ENCODE measurements at places on chromosomes 4 and X.
A peak's percentile ranks its signal among the peaks of the same experiment; 100 is the strongest.

GRCh38 chr4:175469514-175469913 lies 342.6 kb downstream of the GPM6A start:
- peak; percentile 8 for DNase-seq

DNA sequence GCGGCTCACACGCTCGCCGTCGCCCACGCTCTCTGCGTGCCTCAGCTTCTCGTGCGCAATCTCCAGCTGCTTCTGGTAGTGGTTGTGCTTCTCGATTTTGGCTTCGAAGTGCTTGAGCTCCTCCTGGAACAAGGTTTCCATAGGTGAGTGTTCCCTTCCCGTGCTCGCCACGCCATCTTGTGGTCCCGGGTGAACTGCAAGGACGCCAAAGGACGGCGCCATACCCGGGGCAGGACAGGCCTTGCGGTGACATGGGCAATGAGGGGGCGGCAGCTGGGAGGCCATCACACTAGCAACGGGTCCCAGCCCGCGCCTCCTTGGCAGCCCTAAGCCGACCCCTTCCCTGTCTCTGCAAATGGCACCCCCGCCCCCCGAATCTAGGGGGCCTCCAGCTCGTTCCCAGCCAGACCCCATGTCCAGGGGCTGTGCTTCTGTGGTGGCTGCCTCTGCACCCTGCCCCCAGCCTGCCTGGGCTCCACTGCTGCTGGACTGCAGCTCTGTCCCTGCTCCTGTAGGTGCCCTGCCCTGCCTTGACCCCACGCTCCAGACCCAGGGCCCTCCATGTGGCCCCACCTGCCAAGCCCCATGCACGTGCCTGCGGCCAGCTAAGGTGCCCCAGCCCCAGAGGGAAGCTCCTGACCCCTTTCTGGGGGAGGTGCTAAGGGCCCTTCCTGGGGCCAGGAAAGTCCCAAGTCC lies 17.3 kb downstream of the LRPAP1 start:
- DNase-seq, result no peak

- no peak for DNase-seq
Observed at GRCh38 chrX:150475461-150475860, 93.0 kb upstream of the MTM1 start.

DNA sequence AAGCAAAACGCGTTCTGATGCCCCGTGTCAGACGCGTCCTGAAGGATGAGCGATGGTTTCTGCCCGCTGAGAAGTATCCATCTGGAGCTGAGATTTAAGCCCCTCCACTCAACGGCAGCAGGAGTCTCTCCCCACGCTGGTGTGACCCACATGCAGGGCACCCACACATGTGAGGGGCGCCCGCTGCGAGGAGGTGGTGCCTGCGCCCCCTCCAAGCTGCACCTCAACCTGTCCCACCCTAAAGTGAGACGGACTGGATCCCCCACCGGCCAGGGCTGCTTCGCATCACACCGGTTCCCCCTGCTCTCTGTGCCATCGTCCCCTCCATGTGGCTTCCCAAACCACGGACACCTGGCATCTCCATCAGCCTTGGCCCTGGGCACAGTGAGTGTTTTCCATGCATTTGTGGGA lies 4.5 kb upstream of the PDE6B start:
- no peak for DNase-seq

- no peak for DNase-seq
Observed at GRCh38 chr4:127922226-127922625, 41.5 kb downstream of the PLK4 start.

GRCh38 chrX:154727418-154727817 lies 23.5 kb downstream of the GAB3 start:
- no peak for DNase-seq

DNA sequence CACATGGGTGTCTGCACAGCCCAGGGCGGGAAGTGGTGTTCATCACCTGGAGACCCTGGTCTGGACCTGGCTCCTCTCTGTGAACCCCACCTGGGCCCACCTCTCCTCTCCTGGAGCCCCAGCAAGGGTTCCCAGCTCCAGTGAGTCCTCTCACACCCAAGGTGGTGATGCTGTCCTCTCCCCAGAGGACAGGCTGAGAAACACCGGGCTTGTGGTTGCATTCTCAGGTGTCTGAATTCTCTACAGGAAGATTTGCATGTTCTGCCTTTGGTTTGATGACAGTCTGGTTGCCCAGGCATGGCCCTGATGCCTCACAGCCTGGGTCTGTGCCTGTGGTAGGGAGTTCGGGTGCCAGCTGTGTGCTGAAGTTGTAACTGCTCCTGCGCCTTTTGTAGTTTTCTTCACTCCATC lies 3.8 kb downstream of the MAEA start:
- no peak for DNase-seq

Data from Panc1 (cell line).